Stimulated activated CD8-positive, alpha-beta memory T cell treated with anti-CD3 and anti-CD28 coated beads, Interleukin-4, amount 100 ng/mL, for 1 hour (primary cell): ENCODE measurements at places on chromosomes 1 and 21.
A peak's percentile ranks its signal among the peaks of the same experiment; 100 is the strongest.

DNA sequence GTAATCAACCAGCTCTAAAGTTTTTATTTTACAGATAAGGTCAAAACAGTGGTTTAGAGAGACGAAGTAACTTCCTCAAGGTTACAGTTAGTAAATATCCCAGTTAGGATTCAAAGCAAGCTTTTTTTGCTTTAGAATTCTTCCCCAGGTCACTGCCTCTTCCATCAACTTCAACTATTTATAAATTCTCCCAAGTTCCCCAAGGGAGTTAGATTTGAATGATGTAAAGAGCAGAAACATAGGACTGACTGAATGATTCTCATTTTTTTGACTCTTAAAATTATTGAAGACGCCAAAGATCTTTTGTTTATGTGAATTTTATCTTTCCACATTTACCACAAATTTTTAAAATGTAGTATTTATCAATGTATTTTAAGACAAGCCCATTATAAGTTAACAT, 4.1 kb downstream of the POGZ start:
- no peak for DNase-seq

DNA sequence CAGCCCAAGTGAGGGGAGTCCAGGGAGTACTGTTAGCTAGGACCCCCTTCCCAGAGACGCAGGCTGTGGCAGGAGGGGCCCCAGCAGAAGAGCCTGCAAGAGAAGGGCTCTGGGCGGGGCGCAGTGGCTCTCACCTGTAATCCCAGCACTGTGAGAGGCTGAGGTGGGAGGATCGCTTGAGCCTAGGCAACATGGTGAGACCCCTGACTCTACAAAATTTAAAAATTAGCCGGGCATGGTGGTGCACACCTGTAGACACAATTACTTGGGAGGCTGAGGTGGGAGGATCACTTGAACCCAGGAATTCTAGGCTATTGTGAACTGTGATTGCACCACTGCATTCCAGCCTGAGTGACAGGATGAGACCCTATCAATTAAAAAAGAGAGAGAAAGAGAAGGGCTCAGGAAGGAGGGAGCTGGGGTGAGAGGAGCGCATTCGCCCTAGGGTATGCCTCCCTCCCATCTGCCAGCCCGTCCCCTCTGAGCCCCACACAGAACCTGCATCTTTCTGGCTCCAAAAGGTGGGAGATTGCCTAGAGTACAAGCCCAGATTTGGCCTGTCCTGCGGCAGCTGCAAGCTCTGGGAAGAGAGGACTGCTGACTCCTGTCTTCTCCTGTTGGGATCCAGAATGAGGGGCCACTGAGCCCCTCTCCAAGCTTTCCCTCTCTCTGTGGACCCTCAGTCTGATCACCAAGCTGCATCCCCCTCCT, 3.6 kb downstream of the KCNQ4 start:
- no peak for DNase-seq

DNA sequence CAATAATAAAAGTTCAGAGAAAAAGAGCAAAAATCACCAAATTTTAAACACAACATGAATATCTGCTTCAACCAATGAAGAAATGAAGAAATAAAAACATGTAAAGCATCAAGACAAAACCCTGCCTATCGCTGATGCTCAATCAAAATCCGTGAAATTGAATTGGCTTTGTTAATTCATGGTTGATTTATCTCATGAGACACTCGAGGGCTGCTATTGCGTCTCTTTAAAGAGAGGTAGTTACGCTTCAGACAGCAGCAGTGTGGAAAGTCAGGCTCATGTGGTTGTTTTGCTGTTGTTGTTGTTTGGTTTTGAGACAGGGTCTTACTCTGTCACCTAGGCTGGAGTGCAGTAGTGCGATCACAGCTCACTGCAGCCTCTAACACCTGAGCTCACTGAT, 65.5 kb upstream of the RGS7 start:
- DNase-seq, result no peak

GRCh38 chr1:45490121-45490625, 790 bp downstream of the TESK2 start:
- no peak for DNase-seq

- no peak for DNase-seq
Measured at GRCh38 chr1:182286761-182287160, 104.8 kb downstream of the GLUL start.

- DNase-seq, result no peak
Measured at GRCh38 chr1:165644064-165644735, 13.2 kb downstream of the MGST3 start.

DNA sequence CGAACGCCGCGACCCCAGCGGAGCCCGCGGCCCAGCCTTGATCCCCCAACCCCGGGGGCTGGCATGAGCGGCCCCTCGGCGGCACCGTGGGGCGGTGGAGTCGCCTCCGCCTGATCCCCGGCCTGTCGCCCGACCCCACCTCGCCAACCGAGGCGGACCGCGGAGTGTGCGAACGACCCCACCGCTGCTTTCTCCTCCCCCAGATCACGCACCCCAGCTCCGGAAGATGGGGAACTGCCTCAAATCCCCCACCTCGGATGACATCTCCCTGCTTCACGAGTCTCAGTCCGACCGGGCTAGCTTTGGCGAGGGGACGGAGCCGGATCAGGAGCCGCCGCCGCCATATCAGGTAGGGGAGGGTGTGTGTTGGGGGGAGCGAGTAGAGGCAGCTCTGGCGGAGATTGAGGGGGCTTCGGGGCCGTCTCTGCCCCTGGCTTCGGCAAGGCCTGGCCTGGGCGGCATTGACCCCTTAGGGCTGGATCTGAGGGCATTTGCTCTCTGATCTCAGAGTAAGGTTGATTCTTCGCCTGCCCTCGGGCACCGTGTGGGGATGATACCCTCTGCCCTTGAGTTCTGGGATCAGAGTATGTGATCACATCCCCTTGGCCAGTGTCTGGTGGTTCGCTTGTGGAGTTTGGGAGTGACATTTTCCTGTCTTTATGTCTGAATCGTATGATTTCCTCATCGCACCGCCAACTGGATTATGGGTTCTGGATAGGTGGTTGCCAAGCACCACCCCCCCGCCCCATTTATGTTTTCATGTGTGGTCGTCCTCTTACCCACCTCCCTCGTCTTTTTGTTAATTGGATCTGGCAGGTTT, 668 bp downstream of the RNF11 start:
- DNase-seq, result no peak

- peak; percentile 58 for DNase-seq
Measured at GRCh38 chr1:145977486-145978470, 13.3 kb downstream of the POLR3GL start.

GRCh38 chr1:62508187-62508758, 71.4 kb downstream of the USP1 start:
- no peak for DNase-seq

GRCh38 chr21:44907225-44907965, 13.3 kb downstream of the ITGB2 start:
- DNase-seq, result no peak

- DNase-seq, result no peak
Measured at GRCh38 chr1:90768098-90768497, 51.0 kb upstream of the BARHL2 start.

DNA sequence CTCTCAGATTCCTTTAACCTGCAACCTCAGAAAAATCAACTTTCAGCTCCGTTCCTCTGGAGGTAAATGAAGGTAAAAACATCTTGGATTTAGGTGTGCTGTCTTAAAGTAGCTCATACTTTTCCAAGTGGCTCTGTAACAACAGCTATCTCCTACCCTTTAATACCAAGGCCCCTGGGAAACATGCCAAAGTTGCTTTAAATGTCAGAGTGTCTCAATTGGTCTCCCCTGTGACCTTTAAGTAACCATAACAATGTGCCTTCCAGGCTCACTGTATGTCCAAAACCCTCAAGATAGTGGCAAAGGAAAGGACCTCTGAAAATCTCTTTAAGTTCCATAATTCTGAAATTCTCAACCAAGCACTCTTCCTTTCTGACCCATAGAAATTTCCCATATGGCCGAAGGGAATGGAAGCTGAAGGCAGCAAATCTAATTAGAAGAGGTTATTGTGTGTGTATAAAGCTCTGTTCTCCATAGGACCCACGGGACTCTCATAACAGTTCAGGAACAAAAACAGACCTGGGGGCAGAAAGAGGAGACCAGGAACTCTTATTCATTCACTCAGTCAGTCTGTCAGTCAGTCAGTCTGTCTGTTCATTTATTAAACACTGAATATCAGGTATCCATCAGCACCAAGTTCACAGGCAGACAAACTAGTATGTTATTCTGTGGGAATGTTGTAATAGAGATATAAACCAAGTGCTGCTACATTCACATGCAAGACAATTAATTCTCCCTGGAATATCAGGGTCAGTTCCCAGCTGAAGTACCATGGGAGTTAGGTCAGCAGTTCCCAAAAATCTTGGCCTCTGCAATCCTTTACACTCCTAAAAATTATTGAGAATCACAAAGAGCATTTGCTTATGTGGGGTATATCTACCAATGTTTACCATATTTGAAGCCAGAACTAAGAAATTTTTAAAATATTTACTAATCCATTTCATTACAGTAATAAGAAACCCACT, 19.1 kb downstream of the ASTN1 start:
- no peak for DNase-seq

- no peak for DNase-seq
Measured at GRCh38 chr1:220962031-220962751, 82.9 kb downstream of the HLX start.

GRCh38 chr21:26751305-26751704, 93.9 kb downstream of the ADAMTS1 start:
- DNase-seq, result no peak

GRCh38 chr1:248183996-248184395, 9.4 kb downstream of the OR2M2 start:
- no peak for DNase-seq

DNA sequence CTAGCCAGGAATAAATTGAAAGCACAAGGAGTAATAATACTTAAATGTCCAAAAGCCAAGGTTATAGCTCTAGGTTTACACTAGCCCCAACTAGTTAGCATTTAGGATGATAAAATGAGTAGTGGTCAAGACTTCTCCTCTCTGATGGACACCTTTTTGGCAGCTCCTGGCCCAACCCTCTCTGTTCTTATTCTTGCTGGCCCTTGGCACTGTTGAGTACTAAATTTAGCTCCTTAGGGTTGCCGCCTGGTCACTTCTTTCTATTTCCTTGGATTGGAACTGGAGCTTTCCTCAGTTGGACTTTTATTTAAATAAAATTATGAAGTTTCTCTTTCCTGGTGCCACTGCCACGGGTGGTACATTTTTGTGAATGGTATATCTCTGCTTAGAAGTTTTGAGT, 28.3 kb downstream of the ARID1A start:
- no peak for DNase-seq

DNA sequence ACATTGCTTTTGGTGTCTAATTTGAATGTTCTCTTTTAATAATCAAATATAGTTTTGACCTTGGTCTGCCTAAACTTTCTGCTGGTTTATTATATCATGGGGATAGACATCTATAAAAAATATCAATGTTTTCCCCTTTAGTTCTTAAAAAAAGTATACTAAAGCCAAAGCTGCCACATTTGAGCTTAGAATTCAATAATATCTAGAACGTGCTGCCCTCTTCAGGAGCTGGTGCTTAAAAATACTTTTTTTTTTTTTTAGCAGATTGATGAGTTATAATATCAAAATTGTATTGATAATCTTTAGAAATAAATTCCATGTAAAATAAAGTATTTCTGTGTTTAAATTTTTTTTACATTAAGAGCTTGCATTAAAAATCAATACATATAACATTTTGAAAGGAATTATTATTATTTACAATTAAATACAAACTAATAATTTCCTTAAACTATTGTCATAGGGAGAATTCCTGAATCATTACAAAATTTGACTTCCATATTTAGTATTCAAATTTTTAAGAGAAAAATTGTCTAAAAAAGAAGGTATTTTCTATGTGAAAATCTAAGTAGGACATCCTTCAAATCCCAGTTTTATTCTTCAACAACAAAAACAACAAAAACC, 40.1 kb upstream of the ADGRL2 start:
- DNase-seq, result no peak

- no peak for DNase-seq
Measured at GRCh38 chr1:117981455-117982192, 52.1 kb downstream of the WDR3 start.

- DNase-seq, result no peak
Measured at GRCh38 chr1:110084227-110085078, 14.0 kb upstream of the ALX3 start.

GRCh38 chr1:159755451-159756007, 25.2 kb upstream of the DUSP23 start:
- no peak for DNase-seq

- no peak for DNase-seq
Measured at GRCh38 chr1:202310071-202310725, 31.5 kb downstream of the UBE2T start.

DNA sequence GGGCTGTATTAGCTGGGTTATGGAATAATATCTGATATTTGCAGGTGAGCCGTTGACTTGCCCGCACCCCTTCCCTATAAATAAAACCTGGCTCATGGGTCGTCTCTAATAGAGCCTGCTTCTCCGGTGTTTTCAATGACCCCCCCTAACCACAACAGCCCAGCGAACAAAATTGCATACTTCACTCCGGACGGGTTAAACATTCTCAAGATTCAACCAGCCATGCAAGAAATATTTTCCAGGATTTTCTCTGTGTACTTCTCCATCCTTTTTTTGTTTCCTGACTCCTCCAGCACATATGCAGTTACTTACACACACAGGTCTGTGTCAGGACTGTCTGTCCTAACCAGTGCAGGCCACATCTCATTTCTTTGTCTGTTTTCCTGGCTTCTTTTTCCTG, 267.7 kb downstream of the ZNF648 start:
- DNase-seq, result no peak

DNA sequence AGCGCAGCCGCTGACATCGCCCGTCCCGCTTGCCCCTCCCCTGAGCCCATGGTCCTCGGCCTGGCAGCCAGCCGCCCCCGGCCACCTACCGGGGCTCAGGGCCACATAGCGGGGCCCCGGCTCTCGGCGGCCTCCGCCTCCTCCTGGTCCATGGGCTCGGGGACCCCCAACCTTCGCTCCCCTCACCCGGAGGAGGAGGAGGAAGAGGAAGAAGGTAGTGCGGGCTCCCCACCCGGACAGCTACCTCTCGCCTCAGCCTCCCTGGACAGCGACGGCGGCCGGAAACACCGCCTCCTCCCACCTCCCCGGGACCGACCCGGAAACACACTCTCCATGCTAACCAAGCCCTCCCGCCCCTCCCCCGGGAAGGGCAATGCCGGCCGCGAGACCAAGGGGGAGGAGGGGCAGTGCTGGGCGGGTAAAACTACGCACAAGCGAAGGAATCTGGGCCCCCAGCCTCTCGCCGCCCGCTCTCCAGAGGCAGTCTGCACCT, at the start of gene KIAA0319L:
KIAA0319L (minus strand) TSS at position 286 of the 493 bp plus-strand sequence. CDS start 2,912 bp downstream, outside the sequence.
- DNase-seq, result no peak

- DNase-seq, result no peak
Measured at GRCh38 chr1:83854456-83854855, 144.5 kb downstream of the TTLL7 start.
